ENCODE measurements at places on chromosomes 2 and 18. TPM values are rescaled to one million over a fixed set of nuclear protein-coding genes. Genes with fewer than 3 reads are reported as not detected.

HJURP gene
- 0.98 TPM for total RNA-seq

GAREM1 gene
- total RNA-seq = 9.2 TPM

SIX3 gene
- total RNA-seq = not detected

GRHL1 gene
- 18.0 TPM for total RNA-seq

TMEFF2 gene
- 0.69 TPM for total RNA-seq

CTLA4 gene
- total RNA-seq = 1.0 TPM

DNA sequence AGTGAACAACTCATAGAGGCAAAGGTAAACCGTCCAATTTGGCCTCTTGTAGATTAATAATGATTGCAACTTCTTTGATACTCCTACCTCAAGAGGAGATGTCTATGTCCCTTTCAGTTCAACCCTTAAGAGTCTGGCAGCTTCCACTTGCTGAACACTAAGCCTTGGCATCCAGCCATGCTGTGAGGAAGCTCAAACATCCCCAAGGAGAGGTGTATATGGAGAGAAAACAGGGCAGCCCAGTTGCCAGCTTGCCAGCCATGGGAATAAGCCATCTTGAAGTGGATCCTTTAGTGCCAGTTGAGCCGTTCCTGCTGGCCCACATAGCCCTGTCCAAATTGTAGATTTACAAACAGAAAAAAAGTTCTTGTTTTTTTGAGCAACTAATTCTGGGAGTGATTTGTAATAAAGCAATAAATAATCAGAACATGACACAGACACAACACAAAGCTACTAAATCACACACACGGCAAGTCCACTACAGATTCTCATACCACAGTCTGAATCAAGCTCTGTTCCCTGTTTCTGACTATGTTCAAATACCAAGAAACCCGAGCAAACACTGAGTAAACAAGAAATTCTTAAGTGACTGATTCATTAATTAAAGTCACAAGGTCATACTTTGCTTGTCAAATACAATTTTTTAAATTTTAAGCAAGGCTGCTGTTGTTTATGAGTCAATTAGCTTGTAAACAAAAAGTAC lies 96.1 kb downstream of the PID1 start:
- no peak for DNase-seq

DNA sequence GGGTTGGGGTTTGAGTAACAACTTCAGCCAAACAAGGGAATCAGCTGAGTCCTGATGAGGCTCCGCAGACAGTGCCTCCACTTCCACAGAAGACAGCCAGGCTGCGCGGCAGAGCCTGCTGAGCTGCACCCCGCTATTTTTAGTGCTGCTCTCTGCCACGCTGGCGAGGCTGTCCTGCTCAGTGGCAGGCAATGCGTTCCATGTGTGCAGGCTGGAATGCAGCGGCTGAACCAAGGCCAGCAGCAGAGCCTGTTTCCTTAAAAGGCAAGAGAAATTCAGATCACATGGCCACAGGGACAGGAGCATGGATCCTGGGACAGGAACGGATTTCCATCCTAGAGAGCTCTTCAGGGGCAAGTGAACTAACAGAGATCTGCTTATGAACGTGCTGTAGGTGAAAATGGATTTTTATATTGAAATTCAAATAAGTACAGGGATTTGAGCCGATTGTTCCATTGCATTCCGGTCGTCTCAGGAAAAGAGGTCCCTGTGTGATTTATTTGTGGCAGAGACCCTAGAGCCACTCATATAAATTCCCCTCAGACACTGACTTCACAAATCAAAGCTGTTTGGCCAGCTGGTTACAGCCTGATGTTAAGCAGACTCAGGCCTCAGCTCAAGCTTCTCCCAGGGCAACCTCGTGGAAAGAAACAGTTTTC lies 98.7 kb downstream of the COL6A3 start:
- peak; percentile 64 for DNase-seq

GRCh38 chr2:112947374-112947773 lies 30.4 kb upstream of the IL36G start:
- no peak for DNase-seq

DNA sequence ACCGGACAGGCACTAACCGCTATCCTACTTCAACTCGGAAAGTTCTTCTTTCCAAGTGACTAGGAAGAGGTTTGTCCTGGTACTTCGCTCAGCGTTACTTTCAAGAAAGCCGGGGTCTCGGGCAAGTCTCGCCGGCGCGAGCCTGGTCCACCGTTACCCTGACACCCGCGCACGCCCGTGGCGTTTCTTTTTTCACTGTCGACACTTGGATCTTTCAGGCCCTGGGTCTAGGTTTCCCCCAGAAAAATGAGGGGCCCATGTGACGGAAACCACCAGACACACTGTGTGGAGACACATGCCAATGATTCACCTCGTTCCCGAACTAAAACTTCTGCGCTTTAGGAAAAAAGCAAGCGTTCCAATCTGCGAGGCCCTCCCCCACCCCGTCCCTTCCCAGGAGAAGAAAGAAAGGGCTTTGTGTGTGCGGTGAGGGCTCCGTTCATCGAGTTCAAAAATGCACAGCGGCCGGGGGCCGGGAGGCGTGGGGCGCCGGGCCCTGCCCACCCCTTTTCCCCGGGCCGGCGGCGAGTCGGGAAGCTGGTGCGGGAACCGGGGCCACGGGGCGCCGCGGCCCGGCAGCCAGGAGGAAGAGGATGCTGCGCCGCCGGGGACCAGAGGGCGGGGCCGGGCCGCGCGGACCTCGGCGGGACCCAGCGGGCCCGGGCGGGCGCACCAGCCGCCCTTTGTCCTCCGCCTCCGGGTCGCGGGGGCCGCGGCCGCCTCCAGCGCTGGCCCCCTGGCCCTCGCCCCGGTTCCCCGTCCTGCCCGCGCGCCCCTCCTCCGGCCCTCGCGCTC lies 2.6 kb downstream of the ZNF521 start:
- peak; percentile 88 for DNase-seq

- no peak for DNase-seq
Measured at GRCh38 chr2:105521176-105521575, 122.3 kb upstream of the FHL2 start.

- DNase-seq = no peak
Measured at GRCh38 chr2:28754321-28754720, 2.7 kb downstream of the PPP1CB start.

Data from upper lobe of left lung (tissue), 6 donors.